ENCODE measurements at places on chromosomes 3 and 15.
A peak's percentile ranks its signal among the peaks of the same experiment; 100 is the strongest.

DNA sequence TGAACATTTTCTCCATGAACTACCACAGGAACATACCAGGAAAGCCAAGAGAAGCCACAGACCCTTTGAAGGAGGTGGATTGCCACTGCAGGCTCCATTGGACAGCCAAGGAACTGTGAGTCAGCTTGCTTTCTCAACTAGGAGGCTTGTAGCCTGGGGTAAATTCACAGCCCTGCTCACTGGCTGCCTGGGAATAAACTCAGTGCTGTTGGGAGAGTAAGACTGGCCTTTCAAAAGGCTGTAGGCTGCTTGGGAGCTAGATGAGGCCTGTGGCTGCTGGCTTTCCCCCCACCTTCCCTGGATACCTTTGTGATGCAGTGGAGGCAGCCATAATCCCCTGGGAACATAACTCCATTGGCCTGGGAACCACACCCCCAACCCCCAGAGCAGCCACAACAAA, 223.5 kb upstream of the RBMS3 start:
- peak; percentile 93 for DNase-seq

DNA sequence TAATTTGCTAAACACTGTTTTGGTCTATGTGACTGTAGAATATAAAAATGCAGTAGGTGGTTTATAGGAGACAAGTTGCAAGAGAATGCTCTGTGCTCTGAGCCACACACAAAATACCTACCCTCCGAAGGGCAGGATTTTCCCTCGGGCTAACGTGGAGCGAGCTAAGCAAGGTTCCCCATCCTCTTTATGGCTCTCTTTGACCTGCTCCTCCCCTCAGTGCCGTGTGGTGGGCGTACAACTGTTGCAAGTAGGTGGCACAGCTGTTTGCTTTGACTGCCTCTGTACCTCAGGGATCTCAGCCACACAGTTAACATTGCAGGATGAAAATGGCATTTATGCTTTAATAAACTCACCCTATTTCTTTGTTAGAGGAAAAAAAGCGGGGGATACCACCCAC, 339.1 kb downstream of the SATB1 start:
- no peak for DNase-seq

- DNase-seq, result peak; percentile 29
These were observed 8.6 kb downstream of the SPG11 start for GRCh38 chr15:44654858-44655257.

DNA sequence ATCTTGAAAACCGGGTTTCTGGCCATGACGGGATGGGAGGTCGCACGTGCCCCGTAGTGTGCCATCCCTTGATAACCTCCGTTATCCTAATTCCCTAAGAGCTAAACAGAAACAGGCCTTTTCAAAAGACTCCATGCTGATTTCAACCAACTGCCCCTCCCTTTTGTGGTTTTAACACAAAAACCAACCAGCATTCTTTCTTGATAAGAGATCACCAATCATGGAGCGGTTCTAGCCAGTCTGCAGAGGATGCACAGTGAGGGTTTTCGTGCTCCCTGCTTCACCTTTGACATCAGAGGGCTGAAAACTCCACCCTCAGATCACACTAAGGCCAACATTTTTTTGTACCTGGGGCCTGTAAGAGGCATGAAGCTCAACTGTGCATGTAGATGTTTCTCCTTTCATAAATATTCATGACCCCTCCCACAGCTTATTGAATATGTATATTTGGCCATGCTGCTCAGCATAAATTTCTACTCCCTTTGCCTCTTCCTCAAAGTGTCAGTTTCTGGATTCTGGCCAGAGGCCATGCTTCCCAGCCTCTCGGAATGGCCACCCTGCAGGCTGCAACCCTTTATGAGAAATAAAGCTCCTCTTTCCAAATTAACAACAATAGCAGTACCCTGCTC, 41.3 kb downstream of the FAM3D start:
- peak; percentile 65 for DNase-seq

- DNase-seq, result no peak
These were observed 60.4 kb upstream of the ATP2B2 start for GRCh38 chr3:10565814-10566213.

DNA sequence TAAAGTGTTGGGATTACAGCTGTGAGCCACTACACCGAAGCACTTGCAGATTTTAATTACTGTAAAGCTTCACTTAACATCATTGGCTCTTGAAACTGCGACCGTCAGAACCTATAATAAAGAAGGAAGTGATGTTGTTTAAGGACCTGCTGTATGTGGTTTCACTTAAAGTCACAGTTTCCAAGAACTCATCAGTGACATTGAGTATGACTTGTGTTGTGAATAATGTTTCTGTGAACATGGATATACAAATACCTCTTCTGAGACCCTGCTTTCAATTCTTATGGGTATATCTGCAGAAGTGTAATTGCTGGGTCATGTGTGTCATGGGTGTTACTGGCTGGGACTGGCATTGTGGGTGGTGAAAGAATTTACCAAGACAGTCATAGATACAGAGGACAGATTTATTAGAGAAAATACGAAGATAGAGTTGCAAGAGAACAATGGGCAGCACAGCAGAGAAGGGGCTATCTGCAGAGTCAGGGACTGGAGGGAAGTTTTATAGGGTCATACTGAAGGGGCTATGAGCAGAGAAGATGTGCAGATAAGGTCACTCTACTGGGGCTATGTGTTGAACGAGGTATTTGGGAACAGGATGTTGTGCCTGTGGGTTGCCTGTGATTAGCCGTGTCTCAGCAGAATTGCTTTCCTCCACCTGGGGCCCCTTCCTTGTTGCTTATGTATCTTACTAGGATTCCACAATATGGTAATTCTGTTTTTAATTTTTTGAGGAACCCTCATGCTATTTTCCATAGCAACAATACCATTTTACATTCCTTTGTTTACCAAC, 4.5 kb downstream of the NDUFB5 start:
- DNase-seq, result no peak

- no peak for DNase-seq
These were observed 64.3 kb upstream of the PLCL2 start for GRCh38 chr3:16820485-16820884.

- DNase-seq, result no peak
These were observed 63.2 kb upstream of the HRH1 start for GRCh38 chr3:11091088-11091590.

GRCh38 chr3:172542999-172543398, 19.8 kb upstream of the TNFSF10 start:
- DNase-seq, result peak; percentile 73

DNA sequence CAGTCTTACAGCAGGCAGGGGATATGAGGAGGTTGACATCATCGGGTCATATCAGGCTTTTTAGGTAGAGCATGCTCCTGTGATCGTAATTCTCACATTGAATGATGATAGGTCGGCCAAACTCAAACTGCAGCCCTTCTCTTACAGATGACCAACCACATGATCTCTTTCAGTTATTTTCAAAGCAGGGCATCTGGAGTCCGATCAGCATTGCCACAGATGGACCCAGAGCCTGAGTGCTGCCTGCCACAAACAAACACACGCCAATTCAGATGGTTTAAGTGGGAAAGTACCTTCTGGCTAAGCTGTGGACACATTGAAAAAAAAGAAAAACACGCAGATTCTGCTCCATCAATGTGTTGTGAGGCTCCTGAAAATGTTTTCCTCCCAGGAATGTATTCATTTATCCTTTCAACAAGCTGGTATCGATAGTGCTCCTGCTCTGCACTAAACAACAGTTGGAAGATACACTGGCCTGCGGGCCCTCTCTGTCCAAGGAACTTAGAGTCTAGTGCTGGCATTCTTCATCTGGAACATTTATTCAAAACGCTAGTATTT, 31.2 kb downstream of the ARPP21 start:
- no peak for DNase-seq

DNA sequence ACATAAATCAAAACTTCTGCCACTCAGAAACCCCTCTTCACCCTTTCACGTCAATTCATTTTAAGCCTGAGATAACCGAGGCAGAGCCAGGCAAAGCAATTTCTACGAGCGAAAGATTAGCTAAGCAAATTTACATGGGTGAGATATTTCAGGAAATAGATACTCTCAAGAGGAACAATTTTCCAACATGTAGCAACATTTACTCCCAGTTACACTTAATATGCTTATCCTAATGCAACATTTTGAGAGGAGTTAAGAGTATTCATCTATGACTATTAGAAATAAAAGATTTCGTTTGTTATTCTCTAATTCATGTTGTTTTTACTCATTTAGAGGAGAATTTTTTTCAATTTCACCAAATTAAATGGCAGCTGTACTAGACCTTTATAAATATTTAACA, 837 bp downstream of the TMC3 start:
- DNase-seq, result no peak

DNA sequence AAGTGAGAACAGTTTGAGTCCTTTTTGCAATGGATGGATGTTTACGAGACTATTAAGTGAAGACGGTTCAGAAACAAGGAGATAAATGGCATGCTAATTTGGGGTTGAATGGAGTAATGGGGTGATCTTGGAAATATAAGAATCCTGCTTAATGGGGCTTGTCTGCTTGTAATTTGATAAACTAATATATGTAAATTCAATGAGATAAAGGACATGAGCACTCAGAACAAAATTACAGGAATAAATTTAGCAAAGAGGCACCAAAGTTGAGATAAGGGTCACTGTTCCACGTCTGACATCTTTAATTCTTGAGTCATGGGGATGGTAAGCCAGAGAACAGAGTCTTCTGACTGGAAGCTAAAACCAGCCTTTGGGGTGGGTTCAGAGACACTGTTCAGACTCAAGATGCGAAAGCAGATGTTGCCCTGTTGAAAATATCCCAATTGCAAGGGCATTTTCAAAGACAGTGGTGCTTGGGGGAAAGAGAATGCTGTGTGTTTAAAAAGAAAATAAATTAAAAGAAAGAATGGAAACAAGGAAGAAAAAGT, 67.8 kb upstream of the CHRNB4 start:
- DNase-seq, result no peak

DNA sequence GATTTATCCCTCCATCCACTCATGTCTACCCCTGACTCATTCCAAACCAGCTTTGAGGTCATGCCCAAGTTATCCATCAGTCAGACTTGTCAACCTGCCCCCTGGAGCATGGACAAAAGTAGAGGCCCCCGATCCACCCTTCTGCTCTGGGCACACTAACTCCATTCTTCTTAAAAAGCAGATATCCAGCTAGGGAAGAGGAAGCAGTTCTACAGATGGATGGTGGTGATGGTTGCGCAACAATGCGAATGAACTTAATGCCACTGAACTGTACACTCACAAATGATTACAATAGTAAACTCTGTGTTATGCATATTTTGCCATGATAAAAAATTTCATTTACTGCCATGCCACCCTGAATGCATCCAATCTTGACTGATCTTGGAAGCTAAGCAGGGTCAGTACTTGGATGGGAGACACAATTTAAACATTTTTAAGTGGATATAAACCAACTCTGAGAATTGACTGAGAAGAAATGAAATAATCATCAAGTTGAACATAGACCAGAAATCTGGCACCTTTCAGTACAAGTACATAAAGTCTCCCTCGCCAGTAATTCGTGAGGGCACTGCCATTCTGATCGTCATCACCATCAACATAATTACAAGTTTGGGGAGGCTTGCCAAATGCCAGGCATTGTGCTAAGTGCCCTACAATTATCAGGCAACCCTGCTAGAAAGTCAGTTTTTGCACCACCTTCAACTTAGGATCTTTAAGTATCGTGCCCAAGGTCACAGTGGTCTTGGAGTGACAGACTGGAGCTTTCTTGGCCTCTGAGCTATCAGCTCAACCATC, 124.8 kb downstream of the ATP10A start:
- DNase-seq, result no peak

GRCh38 chr15:60889006-60889405, 340.1 kb downstream of the RORA start:
- DNase-seq, result no peak

DNA sequence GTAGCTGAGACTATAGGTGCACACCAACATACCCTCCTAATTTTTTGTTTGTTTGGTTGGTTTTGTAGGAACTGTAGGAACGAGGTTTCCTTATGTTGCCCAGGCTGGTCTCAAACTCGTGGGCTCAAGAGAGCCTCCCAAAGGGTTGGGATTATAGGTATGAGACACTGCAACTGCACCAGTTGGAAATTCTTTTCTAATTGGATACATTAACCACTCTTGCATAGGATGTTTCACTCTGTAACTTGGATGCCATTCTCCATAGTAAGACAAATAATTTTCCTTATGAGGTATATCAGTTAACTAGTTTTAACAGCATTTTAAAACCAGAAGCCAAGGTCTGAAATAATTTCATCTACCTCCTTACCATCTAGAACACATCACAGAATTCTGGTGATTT, 6.7 kb upstream of the ALCAM start:
- DNase-seq, result no peak

- no peak for DNase-seq
These were observed 189.0 kb upstream of the GOLIM4 start for GRCh38 chr3:168284728-168285127.

GRCh38 chr3:153282355-153282754, 120.3 kb downstream of the RAP2B start:
- DNase-seq, result no peak

DNA sequence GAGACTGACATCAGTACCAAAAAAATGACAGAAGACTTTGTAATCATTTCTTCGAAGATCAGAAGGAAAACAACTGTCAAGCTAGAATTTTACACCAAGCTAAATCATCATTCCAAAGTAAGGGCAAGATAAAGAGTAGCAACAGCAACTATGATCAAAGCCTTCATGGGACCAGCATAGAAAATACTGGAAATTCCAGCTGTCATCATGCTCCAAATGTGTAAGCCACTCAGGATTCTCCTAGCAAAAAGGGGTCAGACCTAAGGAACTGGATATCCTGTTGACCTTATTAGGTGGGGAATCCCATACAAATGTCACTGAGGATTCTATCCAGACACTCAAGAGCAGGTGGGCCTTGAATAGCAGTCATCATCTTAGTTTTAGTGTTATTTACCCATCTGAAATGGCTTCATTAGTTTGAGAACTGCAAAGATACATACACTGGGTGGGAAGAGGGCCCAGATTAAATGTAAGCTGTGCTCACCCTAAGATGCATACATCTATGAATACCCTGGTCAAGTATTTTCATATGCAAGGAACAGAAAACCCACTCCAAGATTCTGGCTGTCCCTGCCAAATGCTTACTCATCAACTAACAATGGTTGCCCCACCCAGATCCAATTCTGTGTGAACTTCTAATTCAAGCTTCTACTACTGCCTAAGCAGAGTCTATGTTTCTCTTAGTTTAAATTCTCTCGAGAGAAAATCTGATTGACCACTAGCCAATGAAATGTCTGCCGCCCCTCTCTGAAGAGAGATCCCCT, 33.5 kb downstream of the CLDN18 start:
- DNase-seq, result peak; percentile 41

- no peak for DNase-seq
These were observed 12.1 kb upstream of the DCLK3 start for GRCh38 chr3:36776436-36776835.

DNA sequence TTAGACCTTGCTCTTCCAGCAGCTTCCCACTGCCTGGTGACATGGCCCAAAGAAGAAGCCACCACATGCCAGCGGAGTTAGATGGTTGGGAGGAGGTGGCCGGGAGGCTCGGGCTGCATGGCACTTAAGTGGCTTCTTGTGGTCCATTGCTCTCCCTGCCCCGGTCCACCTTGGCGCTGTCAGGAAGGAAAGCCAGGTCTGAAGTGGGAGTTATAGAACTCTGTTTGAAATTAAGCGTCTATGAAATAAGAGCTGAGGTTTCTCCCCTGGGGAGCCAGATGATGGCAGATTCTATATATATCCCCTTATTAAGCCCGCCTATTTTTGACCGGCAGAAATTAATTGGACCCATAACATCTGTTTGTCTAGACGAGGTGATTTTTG, 61.2 kb downstream of the ITGA11 start:
- no peak for DNase-seq

- DNase-seq, result no peak
These were observed 74.1 kb downstream of the TRAK1 start for GRCh38 chr3:42165211-42165610.

GRCh38 chr3:112560721-112561483, 860 bp downstream of the ATG3 start:
- DNase-seq, result peak; percentile 90

GRCh38 chr15:63374686-63375520, 6.7 kb downstream of the CA12 start:
- peak; percentile 86 for DNase-seq

Data from amniotic epithelial cell (primary cell).